ENCODE measurements at places on chromosomes 3 and 15.
A peak's percentile ranks its signal among the peaks of the same experiment; 100 is the strongest.

GRCh38 chr15:62933386-62933785, 109.2 kb upstream of the TPM1 start:
- no peak for ATAC-seq

GRCh38 chr3:177108648-177109047, 88.6 kb downstream of the TBL1XR1 start:
- ATAC-seq = no peak

DNA sequence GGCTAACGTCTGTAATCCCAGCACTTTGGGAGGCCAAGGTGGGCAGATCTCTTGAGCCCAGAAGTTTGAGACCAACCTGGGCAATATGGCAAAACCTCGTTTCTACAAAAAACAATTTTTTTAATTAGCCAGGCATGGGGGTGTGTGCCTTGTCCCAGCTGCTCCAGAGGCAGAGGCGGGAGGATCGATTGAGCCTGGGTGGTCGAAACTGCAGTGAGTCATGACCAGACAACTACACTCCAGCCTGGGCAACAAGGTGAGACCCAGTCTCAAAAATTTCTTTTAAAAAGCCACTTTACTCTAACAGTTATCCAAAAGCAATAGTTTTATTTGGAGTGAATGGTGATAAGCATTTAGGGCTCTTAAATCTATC, 12.5 kb downstream of the TRIM59 start:
- peak; percentile 65 for ATAC-seq

DNA sequence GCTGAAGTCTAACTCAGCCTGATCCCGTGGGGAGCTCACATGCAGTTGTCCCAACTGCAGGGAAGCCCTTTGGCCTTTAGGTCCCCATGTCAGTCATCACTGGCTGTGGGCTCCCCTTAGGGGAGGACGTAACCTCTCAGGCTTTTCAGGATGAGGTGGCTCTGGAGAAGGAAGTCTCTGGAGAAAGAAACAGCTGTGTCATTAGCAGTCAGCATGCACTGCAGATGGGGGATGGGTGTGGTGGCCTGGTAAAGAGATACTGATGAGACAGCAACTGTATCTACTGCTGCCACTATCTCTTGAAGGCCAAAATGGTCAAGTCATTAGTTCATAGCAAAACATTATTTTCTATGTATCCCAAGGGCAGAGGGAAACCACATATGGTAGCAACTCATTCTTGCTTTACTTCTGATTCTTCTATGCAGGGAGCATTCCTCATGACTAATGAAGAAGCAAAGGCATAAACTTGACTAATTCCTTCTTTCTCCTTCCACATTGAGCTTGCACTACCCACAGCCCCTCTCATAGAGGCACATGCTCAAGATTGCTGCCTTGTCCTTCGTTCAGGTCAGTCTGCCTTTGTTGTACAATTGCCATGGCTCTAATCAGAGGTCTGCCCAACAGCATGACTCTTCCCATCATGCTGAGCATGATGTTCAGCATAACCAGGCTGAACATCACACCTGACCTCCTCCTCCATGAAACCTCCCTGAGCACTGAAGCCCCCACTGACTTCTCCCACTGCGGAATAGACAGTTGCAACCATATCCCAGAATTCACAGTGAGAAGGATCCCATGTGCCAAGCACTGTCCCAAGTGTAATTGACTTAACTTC, 47.8 kb upstream of the TMEM158 start:
- no peak for ATAC-seq

- no peak for ATAC-seq
Observed at GRCh38 chr3:29441422-29441821, 160.6 kb downstream of the RBMS3 start.

GRCh38 chr3:13072600-13073325, 466 bp downstream of the IQSEC1 start:
- peak; percentile 61 for ATAC-seq

DNA sequence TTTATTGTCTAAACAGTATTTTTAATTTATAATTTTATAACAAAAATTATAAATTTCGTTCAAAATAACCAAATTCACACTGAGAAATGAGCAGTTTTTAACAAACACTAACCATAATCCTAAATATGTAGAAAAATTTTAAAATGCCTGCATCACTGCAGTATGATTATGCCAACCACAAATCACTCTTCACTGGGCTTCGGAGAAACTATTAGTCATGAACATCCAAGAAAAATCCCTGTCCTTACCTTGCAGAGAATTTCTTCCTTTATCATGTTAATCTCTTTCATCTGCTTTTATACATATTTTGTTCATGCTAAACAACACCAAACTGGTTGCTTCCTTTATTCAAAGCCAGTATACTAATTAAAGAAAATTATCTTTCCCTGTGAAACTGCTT, 511.0 kb upstream of the ALCAM start:
- ATAC-seq = no peak

DNA sequence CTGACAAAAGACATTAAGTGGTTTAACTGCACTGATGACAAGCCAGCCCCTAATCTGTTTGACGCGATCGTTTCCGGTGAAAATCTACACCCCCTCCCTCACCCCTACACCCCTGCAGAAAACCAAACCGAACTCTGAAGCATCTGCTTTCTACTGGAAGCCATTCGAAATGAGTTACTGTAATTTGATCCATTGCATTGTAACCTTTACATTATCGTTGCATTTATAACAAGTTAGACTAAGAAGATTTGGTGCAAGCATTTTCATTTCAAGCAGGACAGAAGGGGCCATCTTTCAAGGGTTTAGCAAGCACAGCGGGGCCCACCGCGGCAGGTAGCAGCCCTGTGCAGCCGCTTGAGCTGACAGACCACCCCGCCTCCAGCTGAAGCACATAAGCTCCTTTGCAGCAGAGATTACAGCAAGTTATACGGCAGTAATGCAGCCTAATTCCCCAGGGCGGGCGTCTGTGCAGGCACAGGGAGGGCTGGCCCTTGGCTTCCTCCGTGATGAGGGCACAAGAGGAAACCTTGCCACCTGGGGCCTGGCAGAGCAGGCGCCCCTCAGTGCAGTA, 79.3 kb downstream of the CHSY1 start:
- ATAC-seq = no peak

GRCh38 chr3:169945313-169945712, 21.3 kb upstream of the SEC62 start:
- ATAC-seq = peak; percentile 87

DNA sequence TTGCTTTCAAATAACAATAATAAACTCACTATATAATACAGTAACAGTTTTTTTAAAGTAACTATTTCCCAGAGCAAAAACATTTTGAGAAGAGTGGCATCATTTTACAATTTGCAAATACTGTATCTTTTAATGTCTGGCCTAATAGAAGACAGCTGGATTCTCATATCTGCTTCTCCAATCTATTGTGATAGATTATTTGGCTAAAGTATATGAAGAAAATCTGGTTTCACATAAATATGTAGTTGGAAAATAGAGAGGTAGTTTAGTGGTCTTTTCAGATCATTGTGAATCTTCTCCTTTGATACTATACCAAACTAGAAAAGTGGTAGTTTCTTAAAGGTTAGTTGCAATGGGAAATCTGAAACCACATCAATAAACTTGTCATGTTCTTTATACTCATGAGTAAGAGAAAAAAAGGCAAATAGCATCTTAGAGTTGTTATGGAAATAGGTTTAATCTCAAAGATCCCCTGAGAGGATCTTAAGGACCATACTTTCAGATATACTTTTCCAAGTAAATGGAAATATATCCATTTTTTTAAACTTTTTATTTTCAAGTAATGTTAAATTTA, 124.8 kb upstream of the NR2E3 start:
- no peak for ATAC-seq

GRCh38 chr15:23472678-23473077, 25.6 kb upstream of the GOLGA6L2 start:
- ATAC-seq = no peak

GRCh38 chr15:63191895-63192618, 2.7 kb downstream of the RAB8B start:
- ATAC-seq = peak; percentile 61

GRCh38 chr3:194880940-194881925, 195.6 kb downstream of the FAM43A start:
- no peak for ATAC-seq

Measured in activated T-helper 17 cell treated with anti-CD3 and anti-CD28 coated beads, Interleukin-2, amount 50 U/mL, for 72 hours (primary cell).